Stimulated activated CD8-positive, alpha-beta memory T cell treated with anti-CD3 and anti-CD28 coated beads, Interleukin-4, amount 100 ng/mL, for 1 hour (primary cell): ENCODE measurements at places on chromosomes 2 and 18.

DNA sequence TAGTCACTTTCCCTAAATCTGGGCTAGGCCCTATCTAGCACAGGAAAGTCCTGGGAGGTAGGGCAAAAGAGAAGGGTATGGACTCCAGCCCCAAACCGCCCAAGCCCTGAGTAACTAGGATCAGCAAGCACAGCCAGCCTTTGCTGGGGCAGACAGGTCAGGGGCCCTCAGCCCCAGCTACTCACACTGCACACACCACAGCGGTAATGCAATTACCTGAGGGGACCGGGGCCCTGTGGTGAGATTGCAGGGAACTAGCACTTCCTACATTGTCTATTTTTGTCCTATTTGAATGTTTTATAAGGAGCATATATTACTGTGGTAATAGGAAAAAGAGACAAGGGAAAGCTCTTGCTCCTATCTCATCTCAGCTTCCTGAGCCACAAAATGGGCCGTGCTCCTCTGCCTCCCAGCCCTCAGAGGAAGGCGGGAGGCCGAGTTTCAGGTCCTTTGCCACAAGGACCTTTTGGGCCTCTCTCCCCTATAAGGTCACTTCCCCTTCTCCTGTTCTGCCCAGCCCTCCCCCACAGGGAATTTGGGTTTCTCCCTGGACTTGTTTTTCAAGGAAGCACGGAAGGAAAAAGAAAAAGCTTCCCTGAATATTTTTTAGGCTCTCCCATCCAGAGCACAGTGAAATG is 20.5 kb downstream of the RAB11FIP5 start:
- no peak for DNase-seq

- DNase-seq = no peak
Observed at GRCh38 chr2:17600556-17601204, 60.2 kb downstream of the VSNL1 start.

- DNase-seq = no peak
Observed at GRCh38 chr2:240145461-240145860, 5.0 kb upstream of the OTOS start.

- no peak for DNase-seq
Observed at GRCh38 chr2:694174-694573, 17.0 kb upstream of the TMEM18 start.

DNA sequence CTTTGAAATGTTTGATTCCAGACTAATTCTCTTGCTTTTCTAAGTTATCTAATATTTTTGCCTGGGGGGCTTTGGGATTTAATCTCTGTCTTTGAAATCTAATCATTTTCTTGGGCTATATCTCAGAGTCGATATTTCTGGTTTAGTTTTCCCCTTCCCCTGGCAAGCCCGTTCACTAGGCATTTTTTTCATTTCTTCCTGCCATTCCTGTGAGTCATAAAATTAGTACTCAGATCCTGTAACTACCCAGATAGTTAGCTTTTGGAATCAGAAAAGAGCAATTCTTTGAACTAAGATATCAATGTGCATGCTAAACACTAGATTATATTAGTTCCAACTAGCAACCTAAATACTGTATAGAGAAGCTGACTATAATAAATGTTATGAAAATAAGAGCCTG is 29.4 kb upstream of the RNF149 start:
- no peak for DNase-seq

DNA sequence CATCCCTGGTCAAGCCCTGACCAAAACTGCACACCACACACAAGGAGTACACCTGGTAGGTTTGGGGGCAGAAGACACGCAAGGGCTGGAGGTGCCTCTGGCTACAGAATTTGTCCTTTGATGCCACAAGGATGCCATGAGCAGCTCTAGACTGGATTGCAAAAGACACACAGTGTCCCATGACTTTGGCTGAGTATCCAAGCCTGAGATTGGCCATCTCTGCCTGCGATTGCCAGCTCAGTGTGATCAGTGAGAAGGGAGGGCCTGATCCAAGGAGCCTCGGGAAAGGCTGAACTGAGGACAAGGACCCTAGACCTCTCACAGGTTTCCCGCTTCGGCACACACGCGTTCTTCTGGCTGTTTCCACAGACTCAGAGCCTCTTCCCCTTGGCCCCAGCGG is 60.0 kb upstream of the FOSL2 start:
- no peak for DNase-seq

DNA sequence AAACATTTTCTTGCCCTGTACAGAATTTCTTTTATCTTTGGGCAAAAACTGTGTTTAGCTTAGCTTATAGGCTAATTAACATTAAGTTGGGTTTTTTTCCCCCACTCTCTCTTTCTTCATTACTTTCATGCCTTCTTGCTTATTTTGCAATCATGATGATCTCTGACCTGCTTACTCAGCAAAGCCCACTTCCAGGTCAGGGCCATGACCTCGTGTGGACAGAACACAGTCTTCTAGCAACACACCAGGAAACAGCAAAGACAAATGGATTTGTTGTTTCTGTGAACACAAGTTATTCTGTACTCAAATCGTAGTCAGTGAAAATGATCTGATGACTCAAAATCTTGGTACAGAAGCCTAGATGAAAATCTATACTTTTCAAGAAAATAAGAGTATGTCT is 60.7 kb downstream of the SPATS2L start:
- no peak for DNase-seq

- DNase-seq = no peak
Observed at GRCh38 chr2:229952256-229952835, 30.0 kb downstream of the FBXO36 start.

DNA sequence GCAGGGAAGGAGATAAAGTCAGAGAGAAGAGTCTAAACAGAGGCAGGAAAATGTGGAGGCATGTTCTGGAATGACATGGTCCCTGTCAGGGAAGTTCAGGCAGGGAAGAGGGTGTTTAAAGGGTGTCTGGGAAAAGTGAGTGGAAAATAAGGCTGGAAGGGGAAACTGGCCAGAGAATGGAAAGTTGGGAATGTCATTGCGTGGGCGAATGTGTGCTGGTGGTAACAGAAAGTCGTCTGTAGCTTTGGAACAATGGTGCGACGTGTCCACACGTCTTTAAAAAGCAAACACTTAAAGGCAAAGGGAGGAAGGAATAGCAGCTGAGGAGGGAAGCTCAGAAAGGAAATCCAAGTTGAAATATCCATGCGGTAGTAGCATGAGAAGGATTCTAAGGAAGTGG is 469.5 kb upstream of the SALL3 start:
- DNase-seq = no peak
